Neural progenitor cell (in vitro differentiated cells): ENCODE measurements at places on chromosomes 6 and 20.

DNA sequence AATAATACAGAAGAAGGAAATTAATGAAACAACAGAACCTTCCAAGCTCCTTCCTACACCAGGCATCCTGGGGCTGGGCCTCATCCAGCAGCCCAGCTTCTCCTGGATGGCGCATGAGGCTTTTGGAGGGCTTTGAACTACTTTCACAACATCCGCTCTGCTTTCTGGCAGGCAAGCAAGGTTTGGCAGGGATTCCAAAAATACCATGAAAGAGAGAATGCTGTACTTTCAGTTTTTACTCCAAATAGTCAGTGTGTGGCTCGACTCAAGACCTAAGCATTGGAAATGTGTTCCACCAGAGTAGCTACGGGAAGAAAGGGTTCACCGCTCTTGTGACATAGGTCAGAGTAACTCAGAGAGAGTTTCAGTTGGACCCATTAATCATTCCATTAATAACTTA lies 125.4 kb downstream of the OPRM1 start:
- no peak for DNase-seq

DNA sequence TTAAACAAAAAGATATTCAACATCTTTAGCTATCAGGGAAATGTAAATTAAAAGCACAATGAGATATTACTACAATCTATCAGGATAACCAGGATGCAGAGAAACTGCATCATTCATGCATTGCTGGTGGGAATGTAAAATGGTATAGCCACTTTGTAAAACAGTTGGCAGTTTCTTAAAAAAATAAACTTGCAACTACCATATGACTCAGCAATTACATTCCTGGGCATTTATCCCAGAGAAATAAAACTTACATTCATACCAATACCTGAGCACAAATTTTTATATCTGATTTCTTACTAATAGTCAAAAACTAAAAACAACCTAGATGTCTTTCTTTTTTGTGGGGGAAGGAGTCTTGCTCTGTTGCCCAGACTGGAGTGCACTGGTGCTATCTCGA lies 190.3 kb upstream of the TAB2 start:
- no peak for DNase-seq

DNA sequence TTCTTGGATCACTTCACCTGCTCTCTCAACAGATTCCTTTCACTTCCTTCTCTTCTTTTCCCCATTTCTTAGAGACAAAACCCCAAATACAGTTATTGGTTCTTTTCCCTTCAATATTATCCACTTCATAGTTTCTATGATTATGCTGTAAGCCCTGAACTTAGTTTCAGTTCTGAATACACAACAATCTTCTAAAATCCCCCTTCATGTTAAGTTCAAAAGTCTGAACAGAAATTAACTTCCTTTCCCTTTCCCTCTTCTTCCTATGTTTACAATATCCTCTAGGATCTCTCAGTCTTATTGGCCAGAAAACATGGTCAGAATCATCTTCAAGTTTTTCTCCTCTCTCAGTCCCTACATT lies 57.7 kb downstream of the OGFRL1 start:
- no peak for DNase-seq

GRCh38 chr20:1173698-1174097 lies 11.1 kb downstream of the TMEM74B start:
- peak; percentile 59 for DNase-seq

- no peak for DNase-seq
Measured at GRCh38 chr6:3848380-3848779, 793 bp upstream of the FAM50B start.

DNA sequence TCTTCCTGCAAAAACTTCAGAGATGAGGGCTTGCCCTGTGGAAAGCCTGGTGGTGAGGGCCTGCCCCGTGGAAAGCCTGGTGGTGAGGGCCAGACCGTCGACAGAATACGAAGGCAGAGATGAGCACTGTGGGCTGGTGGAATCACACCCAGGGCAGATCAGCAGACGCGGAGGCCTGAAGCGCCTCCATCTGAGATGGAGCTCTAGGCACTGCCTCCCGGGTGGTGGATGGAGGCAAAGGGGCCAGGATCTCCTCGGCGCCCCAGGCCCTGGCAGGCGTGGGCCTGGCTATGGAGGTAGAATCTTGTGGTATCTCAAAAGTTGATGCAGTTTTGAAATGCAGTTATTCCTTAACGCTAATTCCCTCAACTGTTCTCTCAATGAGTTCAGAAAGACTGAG lies 104.8 kb downstream of the PSMB1 start:
- DNase-seq, result no peak

DNA sequence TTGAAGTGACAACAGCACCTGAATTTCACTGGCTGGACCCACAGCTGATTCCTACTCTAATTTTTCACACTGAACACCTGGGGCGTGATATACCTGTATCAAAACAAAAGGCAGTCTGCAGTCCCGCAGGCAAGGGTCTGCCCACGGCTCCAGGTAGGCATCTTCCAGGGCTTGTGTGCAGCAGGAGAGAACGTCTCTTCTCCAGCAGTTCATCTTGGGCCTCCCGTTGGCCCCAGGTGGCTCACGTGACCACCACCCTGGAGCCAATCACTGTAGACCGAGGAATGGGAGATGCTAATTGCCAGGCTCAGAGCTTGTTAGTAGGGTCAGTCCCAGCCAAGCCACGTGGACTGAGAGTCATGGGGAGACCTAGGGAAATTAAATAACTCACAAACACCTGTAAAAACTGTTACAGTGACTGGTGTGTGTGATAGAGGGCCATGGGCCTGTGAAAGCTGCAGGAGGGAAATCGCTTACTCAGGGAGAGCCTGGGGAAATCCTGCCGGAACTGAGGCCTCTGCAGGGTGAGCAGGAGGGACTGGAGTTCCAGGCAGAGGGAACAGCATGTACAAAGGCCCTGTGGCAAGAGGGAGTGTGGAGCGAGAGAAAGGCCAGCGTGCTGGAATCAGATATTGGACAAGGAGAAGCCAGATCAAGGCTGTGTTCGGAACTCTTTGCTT lies 83.4 kb downstream of the EYA2 start:
- DNase-seq, result no peak

DNA sequence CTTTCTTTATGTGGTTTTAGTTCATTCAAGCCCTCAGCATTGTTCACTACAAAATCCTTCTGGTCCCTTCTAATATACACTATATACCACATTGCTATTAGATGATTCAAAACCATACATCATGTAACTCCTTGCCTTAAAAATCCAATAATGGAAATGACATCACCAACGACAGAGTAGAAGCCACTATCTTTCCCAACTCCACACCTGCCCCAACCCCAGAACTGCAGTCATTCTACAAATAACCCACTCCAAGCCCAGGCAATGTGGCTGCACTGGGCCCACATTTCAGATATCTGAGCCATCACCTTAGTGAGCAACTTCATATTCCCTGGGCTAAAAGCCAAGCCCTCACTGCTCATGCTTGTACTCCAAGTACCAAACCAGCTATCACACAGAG lies 22.6 kb upstream of the RUNX2 start:
- no peak for DNase-seq

- no peak for DNase-seq
Measured at GRCh38 chr20:25397096-25397495, 6.5 kb upstream of the ABHD12 start.

GRCh38 chr6:101126501-101126900 lies 245.4 kb upstream of the ASCC3 start:
- DNase-seq, result no peak

- no peak for DNase-seq
Measured at GRCh38 chr20:8663424-8663823, 405.5 kb upstream of the PLCB4 start.

GRCh38 chr6:1228754-1229191 lies 83.1 kb upstream of the FOXQ1 start:
- DNase-seq, result no peak

GRCh38 chr20:63682384-63683139 lies 13.9 kb upstream of the TNFRSF6B start:
- DNase-seq, result no peak

DNA sequence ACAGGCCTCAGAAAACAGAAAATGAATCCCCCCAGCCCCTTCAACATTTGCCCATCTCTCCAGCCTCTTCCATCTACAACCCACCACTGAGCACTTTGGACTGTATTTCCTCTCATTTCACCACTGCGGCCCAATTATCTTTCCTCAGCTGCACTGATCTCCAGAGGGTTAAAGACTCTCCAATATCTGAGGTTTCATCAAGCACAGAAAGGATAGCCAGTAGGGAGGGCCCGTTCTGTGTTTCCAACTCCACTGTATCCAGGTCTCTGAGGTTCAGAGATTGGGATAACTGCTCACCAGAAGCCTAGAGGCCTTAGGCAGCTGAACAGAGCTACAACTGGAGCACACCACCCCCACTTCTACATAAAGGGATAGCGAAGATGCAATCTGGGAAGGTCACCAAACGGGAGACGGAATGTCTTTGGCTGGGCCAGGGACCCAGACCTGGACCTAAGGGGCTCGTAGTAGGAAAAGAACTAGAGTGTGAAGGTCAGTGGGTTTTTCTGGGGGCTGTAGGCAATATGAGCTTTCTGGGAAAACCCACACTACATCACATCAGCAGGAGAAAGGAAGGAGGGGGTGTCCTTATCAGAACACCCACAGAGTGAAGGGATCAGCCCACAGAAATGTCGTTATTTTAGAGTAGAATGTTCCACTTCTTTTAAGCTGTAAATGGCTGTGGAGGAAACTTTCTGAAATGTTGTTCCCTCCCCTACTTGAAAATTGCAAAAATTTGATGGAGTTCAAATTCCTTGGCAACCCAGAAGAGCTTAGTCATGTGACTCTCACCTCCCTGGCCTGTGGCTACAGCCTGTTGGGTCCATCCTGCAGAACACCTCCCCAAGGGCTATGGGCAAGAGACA lies 7.3 kb downstream of the KCNK5 start:
- DNase-seq, result no peak

- DNase-seq, result no peak
Measured at GRCh38 chr6:52499681-52500236, 77.1 kb downstream of the TRAM2 start.

- DNase-seq, result no peak
Measured at GRCh38 chr6:108263371-108263770, 2.5 kb upstream of the SNX3 start.
